Bronchus fibroblast of lung (primary cell): ENCODE measurements at places on chromosomes 3 and 15. TPM values are rescaled to one million over a fixed set of nuclear protein-coding genes. Genes with fewer than 3 reads are reported as not detected.

NR1I2 gene
- under 0.01 and 0.34 TPM in 2 replicates for total RNA-seq

AADACL2 gene
- not detected in 2 replicates for total RNA-seq

GOLGA8H gene
- 0.15 TPM in 1 of 2 replicates, not detected in the other for total RNA-seq

SLC24A5 gene
- not detected in 2 replicates for total RNA-seq

CRYGS gene
- total RNA-seq: 0.34 and 0.59 TPM in 2 replicates

MYO9A gene
- 10.1 and 10.3 TPM in 2 replicates for total RNA-seq

RLBP1 gene
- total RNA-seq: not detected in 2 replicates

MITF gene
- total RNA-seq: 4.6 and 5.4 TPM in 2 replicates

CKMT1B gene
- not detected in 2 replicates for total RNA-seq

CCDC191 gene
- 0.59 and 1.0 TPM in 2 replicates for total RNA-seq

TFG gene
- total RNA-seq: 127 and 135 TPM in 2 replicates

STRA6 gene
- 0.17 and 0.30 TPM in 2 replicates for total RNA-seq

IL17RE gene
- 3.9 and 6.6 TPM in 2 replicates for total RNA-seq

SNRPA1 gene
- total RNA-seq: 59.3 and 62.3 TPM in 2 replicates

PDCD10 gene
- total RNA-seq: 46.2 and 47.7 TPM in 2 replicates

ROPN1 gene
- not detected in 2 replicates for total RNA-seq

FES gene
- total RNA-seq: 20.0 and 28.2 TPM in 2 replicates

LDHAL6B gene
- not detected in 2 replicates for total RNA-seq

BOC gene
- 1.0 TPM in 2 replicates for total RNA-seq

GOLGA6L10 gene
- total RNA-seq: under 0.01 and 0.34 TPM in 2 replicates

LRRC2 gene
- under 0.01 TPM in 2 replicates for total RNA-seq

TICRR gene
- total RNA-seq: 8.0 and 10.3 TPM in 2 replicates

RPL29 gene
- 2,426 and 2,542 TPM in 2 replicates for total RNA-seq

PRR20G gene
- not detected in 2 replicates for total RNA-seq

ILDR1 gene
- not detected in 2 replicates for total RNA-seq

NEK10 gene
- 0.30 and 0.34 TPM in 2 replicates for total RNA-seq

PLA2G4F gene
- not detected in 2 replicates for total RNA-seq

CSPG4 gene
- total RNA-seq: 72.4 and 79.4 TPM in 2 replicates

LIPH gene
- under 0.01 TPM in 1 of 2 replicates, not detected in the other for total RNA-seq

THAP10 gene
- total RNA-seq: 7.1 and 7.2 TPM in 2 replicates

CRYBG3 gene
- 4.9 and 6.4 TPM in 2 replicates for total RNA-seq

APBA2 gene
- total RNA-seq: 27.9 and 28.8 TPM in 2 replicates

SOX14 gene
- total RNA-seq: not detected in 2 replicates

MAP6D1 gene
- total RNA-seq: 3.2 and 3.6 TPM in 2 replicates

ADAMTS7 gene
- total RNA-seq: 4.3 and 5.0 TPM in 2 replicates

CPLX3 gene
- total RNA-seq: not detected in 2 replicates

OR5AC2 gene
- not detected in 2 replicates for total RNA-seq

ZKSCAN7 gene
- total RNA-seq: 4.8 and 5.2 TPM in 2 replicates

TEX55 gene
- not detected in 2 replicates for total RNA-seq

GOLGA8T gene
- 0.15 TPM in 1 of 2 replicates, not detected in the other for total RNA-seq

CELSR3 gene
- 1.3 and 2.7 TPM in 2 replicates for total RNA-seq

ZNF620 gene
- total RNA-seq: 0.67 and 1.0 TPM in 2 replicates

PAK6 gene
- 3.5 TPM in 1 of 2 replicates, not detected in the other for total RNA-seq

SHF gene
- 1.3 and 3.0 TPM in 2 replicates for total RNA-seq

STAB1 gene
- total RNA-seq: 0.50 and 0.59 TPM in 2 replicates

ZNF774 gene
- total RNA-seq: 0.67 and 0.89 TPM in 2 replicates

TMC3 gene
- total RNA-seq: not detected in 2 replicates

HTR3E gene
- total RNA-seq: not detected in 2 replicates

EOMES gene
- total RNA-seq: not detected in 2 replicates

GOLGA8G gene
- not detected in 2 replicates for total RNA-seq

SCN11A gene
- not detected in 2 replicates for total RNA-seq

CASR gene
- total RNA-seq: not detected in 2 replicates

HIGD2B gene
- total RNA-seq: not detected in 2 replicates

TGFBR2 gene
- 45.9 and 47.1 TPM in 2 replicates for total RNA-seq

DUOX1 gene
- under 0.01 TPM in 1 of 2 replicates, not detected in the other for total RNA-seq

IL5RA gene
- total RNA-seq: not detected in 2 replicates

EFHB gene
- total RNA-seq: under 0.01 TPM in 1 of 2 replicates, not detected in the other

SNTN gene
- not detected in 2 replicates for total RNA-seq

CHRM5 gene
- not detected in 2 replicates for total RNA-seq
